ENCODE measurements at places on chromosomes 1 and 21.

GRCh38 chr21:42594616-42595282 is 58.7 kb upstream of the PDE9A start:
- DNase-seq, result no peak

GRCh38 chr1:63033211-63033610 is 249.3 kb downstream of the ATG4C start:
- DNase-seq, result no peak

GRCh38 chr1:1435106-1435903 is at the start of gene VWA1:
Gene VWA1 (plus strand): TSS chr1:1435690. CDS start chr1:1435749, 59 bp downstream.
- DNase-seq, result no peak

- no peak for DNase-seq
These were observed 142.9 kb upstream of the WNT4 start for GRCh38 chr1:22285549-22286396.

DNA sequence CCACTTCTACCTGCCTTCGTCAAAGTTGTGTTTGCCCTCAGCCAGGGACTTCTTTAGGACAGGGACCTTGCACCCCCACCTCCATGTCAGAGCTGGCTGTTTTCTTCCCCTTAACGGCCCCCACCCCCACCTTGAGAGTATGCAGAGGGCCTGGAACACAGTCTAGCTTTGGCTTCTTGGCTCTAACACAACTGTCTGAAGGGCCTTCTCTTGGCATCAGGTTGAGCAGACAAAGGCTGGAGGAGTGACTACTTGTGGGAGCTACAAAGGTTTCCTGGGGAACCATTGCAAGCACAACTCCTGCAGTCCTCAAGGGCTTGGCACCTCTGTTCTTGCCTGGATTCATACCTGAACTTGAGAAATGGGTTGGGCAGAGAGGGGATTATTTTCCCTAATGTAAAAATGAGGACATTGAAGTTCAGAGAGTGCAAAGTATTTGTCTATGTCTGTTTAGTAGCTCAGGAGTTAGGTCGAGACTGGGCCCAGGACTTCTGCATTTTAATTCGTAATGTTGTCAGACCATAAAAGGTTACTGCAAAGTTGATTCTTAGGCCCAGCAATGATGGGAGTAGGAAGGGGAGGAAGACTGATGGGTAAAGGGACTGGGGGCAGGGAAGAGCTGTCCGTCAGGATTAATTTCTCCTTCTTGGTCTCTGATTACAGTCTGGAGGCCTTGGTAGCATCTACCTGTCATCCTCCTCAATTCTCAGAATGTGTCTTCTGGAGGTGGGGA is 2.6 kb downstream of the CYP4B1 start:
- no peak for DNase-seq

DNA sequence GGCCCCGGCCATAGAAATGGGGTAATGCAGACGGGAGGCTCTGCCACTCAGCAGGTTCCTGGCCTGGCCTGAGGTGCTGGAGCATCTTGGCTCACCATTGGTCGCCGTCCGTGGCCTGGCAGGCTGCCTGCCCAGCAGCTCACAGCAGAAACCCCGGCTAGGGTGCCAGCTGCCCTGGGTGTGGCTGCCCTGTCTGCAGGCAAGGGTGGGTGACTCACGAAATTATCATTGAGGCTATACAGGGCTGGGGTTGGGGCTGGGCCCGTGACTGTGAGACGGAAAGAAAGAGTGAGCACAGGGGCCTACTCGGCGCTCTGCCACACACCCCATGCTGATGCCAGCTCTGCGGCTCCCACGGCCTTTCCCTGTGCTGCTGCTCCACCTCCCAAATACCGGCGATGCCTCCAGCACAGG is 8.0 kb upstream of the PKP1 start:
- no peak for DNase-seq

- DNase-seq, result no peak
These were observed 75.9 kb downstream of the SWT1 start for GRCh38 chr1:185232874-185233273.

GRCh38 chr1:89309828-89310227 is 37.2 kb upstream of the GBP5 start:
- no peak for DNase-seq

GRCh38 chr1:167477986-167478385 is 40.3 kb downstream of the CD247 start:
- DNase-seq, result no peak

- peak; percentile 19 for DNase-seq
These were observed 63.6 kb upstream of the ZC3H12A start for GRCh38 chr1:37410815-37411214.

GRCh38 chr1:93604411-93604810 is 77.2 kb downstream of the BCAR3 start:
- no peak for DNase-seq

- DNase-seq, result no peak
These were observed 5.3 kb downstream of the RPS8 start for GRCh38 chr1:44780583-44781121.

GRCh38 chr1:226457307-226457712 is 49.4 kb upstream of the PARP1 start:
- DNase-seq, result no peak

- no peak for DNase-seq
These were observed 14.1 kb upstream of the KLHDC7A start for GRCh38 chr1:18466676-18467075.

DNA sequence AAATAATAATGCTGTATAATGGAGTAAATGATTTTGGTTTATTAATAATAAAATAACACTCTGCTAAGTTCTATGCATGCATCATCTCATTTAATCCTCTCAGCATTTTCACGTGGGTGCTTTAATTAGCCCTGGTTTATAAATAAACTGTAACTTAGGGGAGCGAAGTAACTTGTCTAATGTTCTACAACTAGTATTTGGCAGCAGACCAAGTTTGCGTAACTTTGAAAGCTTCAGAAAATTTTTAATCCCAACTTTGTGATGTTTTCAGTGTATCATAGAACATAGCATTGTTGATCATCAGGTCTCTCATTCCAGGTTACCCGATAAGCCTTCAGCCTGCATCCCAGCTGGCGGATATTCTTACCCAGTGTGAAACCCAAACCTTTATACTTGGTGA is 322.4 kb upstream of the SGIP1 start:
- DNase-seq, result no peak

DNA sequence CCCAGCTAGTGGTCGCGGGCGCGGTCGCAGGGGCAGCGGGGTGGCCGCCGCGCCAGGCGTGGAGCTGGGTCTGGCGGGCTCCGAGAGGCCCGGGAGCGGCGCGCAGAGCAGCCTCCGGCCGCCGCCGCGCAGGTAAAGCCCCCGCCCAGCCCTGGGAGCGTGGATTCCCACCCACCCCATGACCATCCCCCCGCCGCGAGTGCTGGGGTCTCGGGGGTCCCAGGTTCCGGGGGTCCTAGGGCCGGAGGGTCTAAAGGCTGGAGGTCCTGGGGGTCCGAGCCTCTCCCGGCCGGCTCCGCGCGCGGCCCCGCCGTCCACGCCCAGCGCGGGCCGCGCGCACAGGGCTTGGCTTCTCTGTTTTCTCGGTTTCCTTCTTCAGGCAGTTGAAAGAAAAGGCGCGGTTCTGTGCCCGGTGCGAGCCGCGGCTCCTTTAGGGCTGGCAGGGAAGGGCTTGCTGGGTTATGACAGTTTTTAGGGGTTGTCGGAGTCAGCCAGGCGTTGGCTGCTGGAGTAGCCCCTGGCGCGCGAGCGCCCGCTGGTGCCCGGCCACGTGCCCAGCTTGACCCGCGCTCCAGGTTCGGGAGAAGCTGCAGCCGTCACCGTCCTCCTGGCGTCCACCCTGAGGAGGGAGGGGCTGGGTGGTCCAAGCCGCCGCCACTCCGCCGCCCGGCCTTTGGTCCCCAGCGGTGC is 359 bp downstream of the LRRC3 start:
- no peak for DNase-seq

DNA sequence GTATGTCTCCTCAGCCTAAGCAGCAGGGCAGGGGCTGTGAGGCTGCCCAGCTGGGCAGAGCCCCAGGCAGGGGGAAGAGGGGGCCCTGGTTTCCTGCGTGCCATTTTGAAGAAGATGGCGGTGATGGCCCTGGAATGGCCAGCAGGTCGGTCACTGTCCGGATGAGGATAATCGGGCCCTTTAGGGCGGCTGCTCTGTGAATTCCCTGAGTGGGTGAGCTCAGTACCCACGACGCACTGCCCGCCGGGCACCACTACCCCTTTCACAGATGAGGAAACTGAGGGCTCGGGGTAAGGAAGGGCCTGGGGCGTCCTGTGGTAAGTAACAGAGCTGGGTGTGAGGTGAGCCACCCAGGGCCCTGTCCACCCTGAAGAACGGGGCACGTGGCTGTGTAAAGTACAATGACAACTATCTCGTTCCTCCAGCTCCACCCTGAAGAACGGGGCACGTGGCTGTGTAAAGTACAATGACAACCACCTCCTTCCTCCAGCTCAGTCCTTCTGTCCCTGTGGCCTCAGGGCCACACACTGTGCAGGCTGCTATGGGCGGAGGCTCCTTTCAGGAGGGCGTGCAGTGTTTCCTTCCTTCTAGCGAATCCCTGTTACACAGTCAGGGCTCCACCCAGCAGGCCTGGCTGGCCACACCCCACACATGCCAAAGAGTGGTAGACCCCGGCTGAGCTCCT is 23.2 kb downstream of the ITGB2 start:
- DNase-seq, result no peak

DNA sequence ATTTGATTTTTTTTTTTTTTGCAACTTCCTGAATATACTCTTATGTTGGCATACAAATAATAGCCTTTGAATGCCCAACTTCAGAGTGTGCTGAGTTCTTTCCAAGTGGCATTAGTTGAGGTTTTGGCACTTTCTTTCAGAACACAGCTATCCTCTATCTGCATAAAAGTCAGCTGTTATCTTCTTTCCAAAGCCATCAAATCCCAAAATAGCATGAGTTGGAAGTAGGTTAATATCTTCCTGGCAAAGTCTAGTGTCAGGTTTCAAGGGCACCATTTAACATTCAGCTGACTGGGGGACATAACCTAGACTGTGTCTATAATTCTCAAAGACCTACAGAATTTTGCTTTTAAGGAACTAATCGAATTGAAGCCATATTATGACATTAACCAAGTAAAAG is 223.9 kb downstream of the PLPP3 start:
- DNase-seq, result no peak

DNA sequence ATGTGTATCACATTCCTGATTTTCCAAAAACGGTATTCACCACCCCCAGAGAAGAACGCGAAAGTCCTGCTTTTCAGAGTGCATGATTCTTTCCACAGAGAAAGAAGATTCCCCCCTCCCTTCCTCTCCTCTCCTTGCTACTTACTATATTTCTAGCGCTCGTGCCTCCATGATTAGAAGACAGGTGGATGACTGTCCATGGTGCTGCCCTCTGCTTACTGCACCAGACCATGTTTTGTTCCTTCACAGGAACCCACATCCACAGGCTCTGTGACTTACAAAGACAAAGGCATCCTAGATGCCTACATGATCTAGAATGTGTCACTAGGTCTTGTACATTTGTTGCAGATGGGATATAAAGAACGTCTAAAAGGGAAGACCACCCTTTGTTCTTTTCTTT is 49.1 kb upstream of the ZNF648 start:
- no peak for DNase-seq

DNA sequence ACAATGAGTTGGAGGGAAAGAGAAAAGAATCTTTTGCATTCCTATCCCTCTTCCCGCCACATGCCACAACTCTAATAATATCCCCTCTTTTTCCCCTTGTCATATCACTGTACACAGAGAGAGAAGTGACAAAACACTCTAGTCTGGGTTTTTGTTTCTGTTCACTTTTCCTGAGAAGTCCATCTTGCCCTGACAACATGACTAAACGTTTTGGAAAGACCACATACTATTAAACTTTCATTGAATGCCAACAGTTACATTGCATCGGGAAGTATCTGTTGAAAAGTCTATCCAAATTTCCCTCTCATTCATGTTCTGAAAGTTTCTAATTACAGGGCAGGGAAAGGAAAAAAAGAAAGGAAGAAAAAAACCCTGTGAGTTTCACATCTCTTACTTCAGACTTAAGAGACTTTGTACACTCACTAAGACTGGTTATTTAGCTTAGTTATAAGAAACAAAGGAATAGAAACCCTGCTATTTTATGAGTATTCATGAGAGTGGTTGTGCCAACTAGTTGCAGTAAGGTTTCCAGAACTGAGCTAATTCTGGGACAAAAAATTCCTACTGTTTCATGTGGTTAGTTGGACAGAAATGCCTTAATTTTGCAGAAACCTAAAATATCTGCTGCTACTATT is 16.9 kb downstream of the PLA2G4A start:
- DNase-seq, result no peak
